IPS-NIHi11 (cell line): ENCODE measurements at places on chromosomes 2 and 18.
A peak's percentile ranks its signal among the peaks of the same experiment; 100 is the strongest.

GRCh38 chr2:23617167-23617810, 232.3 kb downstream of the KLHL29 start:
- DNase-seq, result no peak

GRCh38 chr2:195592105-195592504, 64.9 kb upstream of the SLC39A10 start:
- DNase-seq, result no peak

DNA sequence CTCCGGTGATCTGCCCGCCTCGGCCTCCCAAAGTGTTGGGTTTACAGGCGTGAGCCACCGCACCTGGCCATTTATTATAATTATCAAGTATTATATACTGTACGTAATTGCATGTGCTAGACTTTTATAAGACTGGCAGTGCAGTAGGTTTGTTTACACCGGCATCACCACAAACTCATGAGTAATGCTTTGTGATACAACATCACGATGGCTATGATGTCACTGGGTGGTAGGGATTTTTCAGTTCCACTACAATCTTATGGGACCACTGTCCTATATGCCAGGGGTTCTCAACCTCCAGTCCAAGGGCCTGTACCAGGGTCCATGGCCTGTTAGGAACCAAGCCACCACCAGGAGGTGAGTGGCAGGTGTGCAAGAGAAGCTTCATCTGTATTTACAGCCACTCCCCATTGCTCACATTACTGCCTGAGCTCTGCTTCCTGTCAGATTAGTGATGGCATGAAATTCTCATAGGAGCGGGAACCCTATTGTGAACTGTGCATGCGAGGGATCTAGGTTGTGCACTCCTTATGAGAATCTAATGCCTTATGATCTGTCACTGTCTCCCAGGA, 9.4 kb downstream of the SCYGR4 start:
- DNase-seq, result no peak

DNA sequence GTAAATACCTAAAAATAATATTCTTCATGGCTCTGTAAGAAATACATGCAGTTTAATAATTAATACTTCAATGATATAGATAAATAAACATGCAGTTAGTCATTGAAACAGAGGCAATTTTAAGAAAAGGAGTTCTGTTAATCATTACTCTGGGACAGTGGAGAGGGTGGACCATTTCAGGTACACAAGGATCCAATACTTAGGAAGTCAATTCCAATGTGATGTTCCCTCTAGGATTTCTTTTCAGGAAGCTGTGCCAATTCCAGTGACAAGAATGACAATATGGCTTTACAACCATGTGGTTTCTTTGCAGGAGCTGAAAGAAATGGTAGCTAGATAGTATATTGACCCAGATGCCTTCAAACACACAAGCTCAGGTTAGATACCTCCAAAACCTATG, 175.8 kb upstream of the NETO1 start:
- DNase-seq, result no peak

DNA sequence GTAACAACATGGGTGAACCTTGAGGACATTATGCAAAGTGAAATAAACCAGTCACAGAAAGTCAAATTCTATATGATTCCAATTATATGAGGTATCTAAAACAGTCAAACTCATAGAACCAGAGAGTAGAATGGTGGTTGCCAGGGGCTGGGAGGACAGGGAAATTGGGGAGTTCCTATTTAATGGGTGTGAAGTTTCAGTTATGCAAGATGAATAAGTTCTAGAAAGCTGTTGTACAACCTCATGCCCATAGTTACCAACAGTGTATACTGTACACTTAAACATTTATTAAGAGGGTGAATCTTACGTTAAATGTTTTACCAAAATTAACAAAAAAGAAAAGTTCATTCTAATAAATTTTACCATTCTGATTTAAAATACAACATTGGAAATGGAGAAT, 92.7 kb upstream of the WDSUB1 start:
- no peak for DNase-seq

GRCh38 chr2:70094978-70095719, 7.9 kb downstream of the PCBP1 start:
- DNase-seq, result no peak

- no peak for DNase-seq
Observed at GRCh38 chr2:235685024-235685721, 191.3 kb downstream of the AGAP1 start.

GRCh38 chr2:107627164-107627563, 199.5 kb upstream of the RGPD4 start:
- DNase-seq, result no peak

GRCh38 chr2:104465981-104466380, 387.9 kb upstream of the POU3F3 start:
- no peak for DNase-seq

- no peak for DNase-seq
Observed at GRCh38 chr2:220075835-220076234, 448.4 kb downstream of the SLC4A3 start.

GRCh38 chr2:16134436-16135165, 194.3 kb downstream of the MYCN start:
- DNase-seq, result no peak

- no peak for DNase-seq
Observed at GRCh38 chr2:104049438-104049837, 804.5 kb upstream of the POU3F3 start.

DNA sequence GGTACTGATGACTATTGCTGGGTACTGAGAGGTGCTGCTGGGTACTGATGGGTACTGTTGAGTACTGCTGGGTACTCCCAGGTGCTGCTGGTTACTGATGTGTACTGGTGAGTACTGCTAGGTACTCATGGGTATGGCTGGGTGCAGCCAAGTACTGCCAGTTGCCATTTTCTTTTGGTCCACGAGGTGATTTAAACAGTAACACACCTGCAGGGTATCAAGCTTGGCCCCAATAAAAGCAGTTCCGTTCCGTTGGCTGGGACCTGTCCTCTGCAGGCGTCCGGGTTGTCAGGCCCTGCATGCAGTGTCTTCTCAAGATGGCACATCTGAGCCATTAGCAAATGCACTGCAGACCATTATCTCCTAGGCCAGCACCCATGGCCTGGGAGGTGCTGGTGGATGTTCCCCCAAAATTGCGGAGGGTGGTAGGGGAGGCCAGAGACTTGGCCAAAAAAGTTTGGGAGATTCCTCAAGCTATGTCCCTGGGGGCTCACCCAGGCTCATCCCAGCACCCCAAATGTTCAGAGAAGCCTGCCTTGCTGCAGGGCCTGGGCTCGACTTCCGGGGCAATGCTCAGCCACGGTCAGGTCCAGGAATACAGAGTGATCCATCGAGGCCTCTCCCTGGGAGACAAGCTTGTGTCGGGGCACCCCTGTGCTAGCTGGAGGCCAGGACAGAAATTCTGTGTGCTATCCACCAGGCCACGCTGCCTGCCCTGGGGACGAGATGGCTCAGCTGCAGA, 165.2 kb downstream of the TWIST2 start:
- no peak for DNase-seq

- no peak for DNase-seq
Observed at GRCh38 chr18:21196426-21196825, 45.6 kb upstream of the GREB1L start.

GRCh38 chr2:165675551-165675968, 118.5 kb downstream of the GALNT3 start:
- no peak for DNase-seq

- DNase-seq, result peak; percentile 13
Observed at GRCh38 chr18:4631239-4631638, 176.1 kb upstream of the DLGAP1 start.

DNA sequence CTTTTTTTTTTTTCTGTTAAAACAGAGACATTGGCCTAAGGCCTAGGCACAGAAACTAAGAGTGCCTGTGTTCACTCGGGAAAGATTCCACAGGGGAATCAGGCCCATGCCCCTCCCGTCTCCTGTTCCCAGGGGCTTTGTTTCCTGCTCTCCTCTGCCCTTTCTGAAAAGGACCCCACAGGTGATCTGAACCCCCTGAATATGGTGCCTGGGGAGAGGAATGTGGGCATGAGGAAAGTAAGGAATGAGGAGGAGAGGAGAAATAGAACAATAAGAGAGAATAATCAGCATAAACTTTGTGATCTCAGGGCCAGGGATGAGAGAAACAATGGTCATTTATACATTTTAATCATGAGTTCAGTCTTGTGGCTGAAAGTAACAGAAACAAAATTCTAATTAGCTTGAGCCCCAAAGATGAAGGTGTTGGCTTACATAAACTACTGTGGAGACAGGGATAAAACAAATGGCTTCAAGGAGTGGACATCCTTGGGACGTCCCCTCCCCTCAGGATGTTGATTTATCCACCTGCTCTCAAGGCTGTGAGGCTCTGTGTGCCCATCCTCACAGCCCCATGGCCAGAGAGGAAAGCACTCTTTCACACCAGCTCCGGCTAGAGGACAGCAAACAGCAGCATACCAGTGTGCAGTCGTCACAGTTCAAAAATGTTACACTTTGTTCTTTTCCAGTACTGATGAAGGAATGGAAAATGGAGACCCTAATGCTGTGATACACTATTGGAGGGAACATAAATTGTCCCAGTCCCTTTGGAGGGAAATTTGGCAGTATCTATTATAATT, 46.4 kb upstream of the MRPL33 start:
- no peak for DNase-seq

DNA sequence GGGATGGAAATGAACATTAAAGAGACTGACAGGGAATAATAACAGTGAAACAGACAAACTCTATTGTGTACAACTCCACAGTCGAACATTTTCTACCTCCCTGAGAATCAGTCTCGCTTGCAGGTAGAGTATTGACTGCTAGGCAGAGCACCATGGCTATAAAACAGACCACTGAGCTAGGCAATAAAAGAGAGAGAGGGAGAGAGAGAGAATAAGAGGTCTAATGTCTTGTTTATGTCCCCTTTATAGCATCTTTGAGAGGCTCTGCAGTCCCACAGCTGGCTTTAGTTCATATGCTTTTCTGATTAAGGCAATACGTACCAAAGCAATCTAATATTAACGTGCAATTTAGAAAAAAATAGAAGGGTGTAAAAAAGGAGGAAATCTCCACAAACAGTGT, 652.6 kb downstream of the NRXN1 start:
- no peak for DNase-seq

- DNase-seq, result peak; percentile 57
Observed at GRCh38 chr2:23926290-23926749, 603 bp downstream of the ATAD2B start.

- no peak for DNase-seq
Observed at GRCh38 chr2:22826703-22827102, 558.3 kb upstream of the KLHL29 start.

- DNase-seq, result no peak
Observed at GRCh38 chr2:238339395-238339780, 19.1 kb downstream of the TRAF3IP1 start.

DNA sequence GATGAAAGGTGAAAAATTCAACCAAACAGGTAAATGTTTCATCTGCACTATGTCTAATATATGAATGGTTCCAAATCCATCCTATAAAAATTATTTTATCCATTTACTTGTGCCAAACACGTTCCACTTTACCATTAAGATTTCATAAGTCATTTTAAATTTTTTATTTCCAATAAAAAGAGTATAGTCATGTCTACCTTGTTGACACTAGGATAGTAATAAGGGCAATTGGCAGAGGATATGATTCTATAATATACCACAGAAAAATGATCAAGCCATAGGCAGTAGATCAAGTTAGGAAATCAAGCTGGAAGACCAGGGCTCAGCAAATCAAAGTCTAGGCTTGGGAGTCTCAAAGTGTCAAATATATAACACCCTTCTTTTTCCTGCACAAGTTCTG, 384.3 kb downstream of the METTL4 start:
- DNase-seq, result no peak

- no peak for DNase-seq
Observed at GRCh38 chr18:11366410-11366809, 217.0 kb upstream of the PIEZO2 start.

- DNase-seq, result no peak
Observed at GRCh38 chr2:193103064-193103463, 908.3 kb upstream of the TMEFF2 start.

DNA sequence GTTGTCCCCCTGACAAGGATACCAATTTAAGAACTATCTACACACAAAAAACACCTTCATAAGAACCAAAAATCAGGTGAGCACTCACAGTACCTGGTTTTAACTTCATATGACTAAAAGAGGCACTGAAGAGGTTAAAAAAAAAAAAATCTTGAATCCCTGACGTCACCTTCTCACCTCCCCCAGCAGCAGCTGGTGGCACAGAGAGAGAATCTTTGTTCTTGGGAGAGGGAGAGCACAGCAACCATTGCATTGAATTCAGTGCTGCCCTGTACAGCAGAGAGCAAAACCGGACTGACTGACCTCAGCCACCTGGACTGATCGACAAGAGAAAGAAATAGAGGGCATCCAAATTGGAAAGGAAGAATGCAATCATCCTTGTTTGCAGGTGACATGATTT, 566.0 kb downstream of the TMX3 start:
- DNase-seq, result peak; percentile 18

DNA sequence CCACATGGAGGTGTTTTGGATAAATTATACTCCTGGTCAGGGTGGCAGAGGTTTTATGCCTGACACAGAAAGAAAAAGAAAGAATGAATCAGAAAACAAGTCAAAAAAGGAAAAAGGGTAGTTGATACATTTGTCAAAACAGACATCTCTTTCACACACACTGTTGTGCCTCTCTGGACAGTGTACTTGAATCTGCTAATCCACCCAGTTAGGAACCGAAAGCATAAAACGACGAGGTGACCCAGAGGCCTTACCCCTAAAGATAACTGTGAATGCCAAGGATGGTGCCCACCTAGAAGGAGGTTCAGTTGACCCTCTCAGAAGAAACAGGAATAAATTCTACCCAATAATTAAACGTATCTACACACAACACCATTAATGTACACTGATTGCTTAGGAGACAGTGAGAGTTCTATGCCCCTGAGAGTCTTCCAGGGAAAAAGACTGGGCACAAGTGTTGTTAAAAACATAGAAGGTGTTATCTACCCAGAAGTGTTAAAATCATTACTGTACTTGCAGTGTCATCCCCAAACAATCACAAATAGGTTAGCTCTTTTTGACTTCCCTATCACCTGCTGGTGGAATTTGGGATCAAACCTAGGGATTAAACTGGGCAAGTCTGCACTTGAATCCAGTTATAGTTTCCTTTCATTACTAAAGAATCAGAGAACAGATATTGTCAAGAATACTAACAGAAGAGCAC, 123.2 kb upstream of the DNAJC10 start:
- no peak for DNase-seq

DNA sequence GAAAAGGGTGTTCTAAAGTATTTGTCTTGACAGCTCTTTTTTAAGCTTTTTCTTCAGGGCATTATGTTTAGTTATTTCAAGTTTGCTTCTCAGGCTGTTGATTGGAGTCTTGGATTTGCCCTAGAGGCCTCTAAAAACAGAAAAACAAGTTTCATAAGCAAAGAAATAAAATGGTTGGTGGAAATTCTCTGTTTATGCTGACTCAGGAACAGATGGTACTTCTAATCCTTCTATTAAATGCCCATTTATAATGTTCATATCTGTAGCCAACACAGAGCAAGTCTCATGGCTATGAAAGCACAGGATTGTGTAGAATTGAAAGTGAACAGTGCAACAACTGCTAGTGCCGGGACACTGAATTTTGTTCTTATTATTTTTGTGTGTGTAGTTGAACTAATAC, 60.4 kb downstream of the KCNJ3 start:
- DNase-seq, result no peak
